BJ (cell line): ENCODE measurements at places on chromosomes 12 and 14.

GRCh38 chr14:104865631-104866441, 768 bp downstream of the CEP170B start:
- DNase-seq: peak; percentile 11

- no peak for DNase-seq
Measured at GRCh38 chr12:57459750-57460467, at the start of gene GLI1. GLI1 (plus strand) TSS chr12:57459785; CDS start chr12:57463692, 3,907 bp downstream.

DNA sequence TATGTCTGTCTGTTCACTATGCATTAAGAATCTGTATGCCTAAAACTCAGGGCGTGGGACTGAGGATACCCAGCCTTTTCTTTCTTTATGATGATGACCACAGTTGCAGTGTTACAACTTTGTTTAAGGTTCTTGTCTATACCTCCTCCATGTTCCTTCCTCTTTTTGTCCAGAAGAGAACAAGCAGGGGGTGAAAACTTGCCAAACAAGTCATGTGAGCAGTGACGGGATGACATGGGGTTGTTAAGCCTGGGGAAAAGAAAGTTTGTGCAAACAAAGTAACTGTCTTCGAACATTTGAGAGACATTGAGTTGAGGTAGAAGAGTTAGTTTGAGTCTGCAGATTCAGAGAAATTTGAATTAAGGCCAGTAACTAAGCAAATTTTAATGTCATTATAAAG, 505.5 kb downstream of the NPAS3 start:
- DNase-seq: no peak

DNA sequence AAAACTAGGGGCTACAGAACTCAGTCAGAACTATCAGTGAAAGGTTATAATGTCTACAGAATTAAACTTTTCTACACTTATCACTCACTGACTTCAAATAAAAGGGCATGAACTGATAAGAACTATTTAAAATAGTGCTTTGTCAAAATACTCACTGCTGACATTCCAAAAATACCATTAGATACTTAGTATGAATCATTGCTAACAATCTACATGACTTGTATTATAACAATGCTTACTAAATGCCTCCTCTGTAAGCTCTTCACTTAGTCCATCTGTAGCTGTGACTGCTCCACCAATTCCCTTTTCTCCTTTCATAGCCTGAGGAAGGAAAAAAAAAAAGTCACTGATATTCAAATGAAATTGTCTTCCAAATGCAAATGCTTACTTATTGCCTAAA, 17.0 kb downstream of the NFYB start:
- peak; percentile 39 for DNase-seq

- no peak for DNase-seq
Measured at GRCh38 chr14:91968280-91968679, 20.8 kb upstream of the FBLN5 start.

DNA sequence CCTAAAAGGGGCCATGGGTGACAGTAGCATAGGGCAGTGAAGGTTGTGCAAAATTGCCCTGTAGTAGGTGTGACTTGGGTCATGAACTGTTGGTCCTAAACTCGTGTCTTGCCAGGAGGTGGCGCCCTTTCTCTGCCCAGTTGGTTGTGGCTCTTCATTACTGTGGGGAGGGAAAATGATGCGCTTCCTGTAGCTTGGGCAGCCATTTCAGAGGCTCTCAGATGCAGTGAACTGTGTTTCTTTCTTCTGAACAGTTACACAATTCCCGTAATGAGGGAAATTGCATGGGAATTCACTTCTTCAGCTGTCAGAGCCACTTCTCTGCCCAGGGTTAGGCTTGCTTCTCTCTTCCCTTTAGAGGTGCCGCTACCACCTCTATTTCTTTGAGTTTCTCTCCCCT, 148.1 kb upstream of the NRXN3 start:
- no peak for DNase-seq

DNA sequence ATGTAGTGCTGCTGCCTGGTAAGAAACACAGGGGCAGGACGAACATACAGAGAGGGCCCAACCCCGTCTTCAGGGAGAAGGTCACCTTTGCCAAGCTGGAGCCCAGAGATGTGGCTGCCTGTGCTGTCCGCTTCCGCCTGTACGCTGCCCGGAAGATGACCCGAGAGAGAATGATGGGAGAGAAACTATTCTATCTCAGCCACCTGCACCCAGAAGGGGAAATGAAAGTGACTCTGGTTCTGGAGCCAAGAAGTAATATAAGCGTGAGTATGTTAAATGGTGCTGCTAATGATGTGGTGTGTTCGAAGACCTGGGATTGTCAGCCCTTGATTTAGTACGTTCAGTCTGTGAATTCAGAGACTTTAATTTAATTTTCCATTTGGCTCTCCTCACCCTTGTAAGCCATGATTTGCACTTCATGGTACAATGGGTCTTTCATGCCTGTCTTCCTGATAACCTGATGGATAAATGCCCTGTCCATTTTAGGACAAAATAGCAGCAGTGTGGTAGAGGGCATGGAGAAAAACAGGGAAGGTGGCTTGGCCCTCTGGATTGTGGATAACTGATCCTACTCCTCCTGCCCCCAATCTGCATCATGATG, 318.9 kb downstream of the SNAPC1 start:
- DNase-seq: no peak

DNA sequence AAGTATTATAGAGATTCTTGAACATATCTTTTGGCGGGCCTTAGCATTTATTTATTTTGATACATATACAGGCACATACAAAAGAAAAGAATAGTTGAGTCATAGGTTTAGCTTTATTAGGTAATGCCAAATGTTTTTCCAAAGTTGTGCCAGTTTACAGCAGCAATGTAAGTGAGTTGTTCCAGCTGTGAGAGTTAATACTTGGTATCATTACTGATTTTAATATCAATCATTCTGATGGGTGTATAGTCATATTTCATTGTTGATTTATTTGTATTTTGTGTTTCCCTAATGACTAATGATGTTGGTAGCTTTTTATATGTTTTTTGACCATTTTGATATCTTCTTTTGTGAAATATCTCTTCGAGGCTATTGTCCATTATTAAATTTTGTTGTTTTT, 122.4 kb downstream of the MIPOL1 start:
- DNase-seq: no peak

- no peak for DNase-seq
Measured at GRCh38 chr14:22084393-22085281, 411.0 kb upstream of the OR4E1 start.

- no peak for DNase-seq
Measured at GRCh38 chr12:126147321-126147720, 1082.1 kb downstream of the AACS start.

- no peak for DNase-seq
Measured at GRCh38 chr12:4027412-4027811, 154.2 kb upstream of the PARP11 start.

- no peak for DNase-seq
Measured at GRCh38 chr12:64673490-64674169, 63.3 kb downstream of the RASSF3 start.

DNA sequence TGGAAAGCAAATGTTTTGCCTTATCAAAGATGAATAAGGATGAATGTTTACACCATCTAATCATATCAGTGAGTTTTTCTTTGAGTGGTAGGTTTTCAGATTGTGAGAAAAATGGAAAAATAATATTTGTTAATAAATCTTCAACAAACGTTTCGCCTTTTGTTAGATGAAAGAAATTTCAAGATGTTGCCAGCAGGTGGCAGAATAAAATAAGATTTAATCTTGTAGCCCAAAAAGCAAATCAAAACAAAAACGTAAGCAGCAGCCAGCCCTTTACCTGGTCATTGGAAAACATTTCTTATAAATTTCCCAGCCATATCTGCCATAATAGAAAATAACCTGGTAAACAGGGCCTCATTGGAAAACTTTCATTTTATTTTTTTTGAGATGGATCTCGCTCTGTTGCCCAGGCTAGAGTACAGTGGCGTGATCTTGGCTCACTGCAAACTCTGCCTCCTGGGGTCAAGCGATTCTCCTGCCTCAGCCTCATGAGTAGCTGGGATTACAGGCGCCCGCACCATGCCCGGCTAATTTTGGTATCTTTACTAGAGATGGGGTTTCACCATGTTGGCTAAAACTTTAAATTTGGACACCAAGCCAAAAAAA, 15.4 kb upstream of the TMEM120B start:
- DNase-seq: no peak

GRCh38 chr12:113162102-113163029, 12.8 kb downstream of the CFAP73 start:
- DNase-seq: no peak

GRCh38 chr14:102993523-102993922, 63.8 kb downstream of the CDC42BPB start:
- DNase-seq: peak; percentile 24

DNA sequence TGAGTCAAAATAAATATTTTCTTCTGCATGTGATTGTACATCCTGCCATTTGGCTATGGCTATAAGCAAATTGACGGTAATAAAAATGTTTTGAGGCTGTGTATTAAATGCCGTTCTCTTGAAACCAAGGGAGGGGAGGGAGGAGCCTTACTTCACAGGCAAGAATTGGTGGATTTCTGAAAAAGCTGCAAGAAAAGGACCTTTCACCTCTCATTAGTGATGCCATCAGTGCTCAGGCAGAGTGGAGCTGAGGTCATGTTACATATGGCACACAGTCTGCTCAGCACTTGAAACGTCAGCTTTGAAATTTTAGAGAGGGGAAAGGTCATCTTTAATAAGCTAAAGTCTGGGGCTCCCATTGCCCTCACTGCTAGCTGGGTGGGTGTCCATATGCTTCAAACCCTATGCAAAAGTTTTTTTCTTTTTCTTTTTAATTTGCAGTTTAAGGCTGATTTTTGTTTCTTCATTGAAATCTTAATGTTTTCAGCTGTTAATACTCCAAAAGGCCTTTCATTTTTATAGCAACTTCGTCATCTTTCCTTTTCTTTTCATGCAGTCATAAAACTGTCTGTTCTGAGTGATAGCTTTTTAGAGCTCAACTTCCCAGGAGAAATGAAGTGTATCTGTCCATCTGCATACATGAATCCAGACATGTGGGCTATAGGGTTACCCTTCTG, 9.8 kb upstream of the SIX1 start:
- DNase-seq: no peak

DNA sequence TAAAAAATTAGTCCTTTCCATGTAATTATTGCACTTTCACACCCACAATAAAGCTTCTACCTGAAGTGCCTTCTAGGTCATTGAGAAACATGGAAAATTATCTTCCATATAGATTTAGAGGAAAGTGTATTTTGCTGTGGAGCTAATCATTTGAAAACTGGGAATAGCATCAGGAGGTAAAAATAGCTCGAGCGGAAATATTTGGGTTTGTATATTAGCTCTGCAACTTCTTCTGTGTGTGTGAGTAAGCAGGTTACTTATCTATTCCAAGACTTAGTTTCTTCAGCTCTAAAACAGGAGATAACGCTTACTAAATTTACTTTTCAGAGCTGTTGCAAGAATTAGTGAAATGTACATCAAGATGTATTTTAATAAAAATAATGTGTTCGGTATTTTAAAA, 95.0 kb upstream of the MON2 start:
- DNase-seq: no peak

DNA sequence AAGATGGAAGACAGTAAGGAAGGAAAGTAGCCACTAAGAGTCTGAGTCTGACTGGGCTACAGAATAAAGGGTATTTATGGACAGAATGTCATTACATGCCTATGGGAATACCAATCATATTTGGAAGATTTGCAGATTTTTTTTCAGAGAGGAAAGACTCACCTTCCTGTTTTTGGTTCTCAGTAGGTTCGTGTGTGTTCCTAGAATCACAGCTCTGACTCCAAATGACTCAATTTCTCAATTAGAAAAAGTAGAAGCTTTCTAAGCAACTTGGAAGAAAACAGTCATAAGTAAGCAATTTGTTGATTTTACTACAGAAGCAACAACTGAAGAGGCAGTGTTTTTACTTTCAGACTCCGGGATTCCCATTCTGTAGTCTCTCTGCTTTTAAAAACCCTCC, 15.4 kb upstream of the PAPLN start:
- DNase-seq: peak; percentile 32

- DNase-seq: no peak
Measured at GRCh38 chr12:105482951-105483350, 152.5 kb downstream of the C12orf75 start.

DNA sequence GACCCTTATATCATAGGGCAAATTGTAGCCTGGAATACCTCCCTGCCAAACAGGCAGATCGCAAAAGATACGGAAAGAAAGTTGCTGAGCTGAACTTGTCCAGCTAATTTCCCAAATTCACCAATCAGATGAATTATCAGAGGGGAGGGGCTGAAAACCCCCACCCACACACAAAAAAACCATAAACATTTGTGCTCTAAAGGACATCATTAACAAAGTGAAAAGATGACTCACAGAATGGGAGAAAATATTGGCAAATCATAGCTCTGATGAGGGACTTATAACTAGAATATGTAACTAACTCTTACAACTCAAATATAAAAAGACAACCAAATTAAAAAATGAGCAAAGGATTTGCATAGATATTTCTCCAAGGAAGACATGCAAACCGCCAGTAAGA, 36.3 kb downstream of the PTHLH start:
- no peak for DNase-seq

- DNase-seq: no peak
Measured at GRCh38 chr14:104446611-104447010, 133.0 kb upstream of the C14orf180 start.

- DNase-seq: no peak
Measured at GRCh38 chr12:124032265-124032886, 59.4 kb downstream of the ZNF664 start.

DNA sequence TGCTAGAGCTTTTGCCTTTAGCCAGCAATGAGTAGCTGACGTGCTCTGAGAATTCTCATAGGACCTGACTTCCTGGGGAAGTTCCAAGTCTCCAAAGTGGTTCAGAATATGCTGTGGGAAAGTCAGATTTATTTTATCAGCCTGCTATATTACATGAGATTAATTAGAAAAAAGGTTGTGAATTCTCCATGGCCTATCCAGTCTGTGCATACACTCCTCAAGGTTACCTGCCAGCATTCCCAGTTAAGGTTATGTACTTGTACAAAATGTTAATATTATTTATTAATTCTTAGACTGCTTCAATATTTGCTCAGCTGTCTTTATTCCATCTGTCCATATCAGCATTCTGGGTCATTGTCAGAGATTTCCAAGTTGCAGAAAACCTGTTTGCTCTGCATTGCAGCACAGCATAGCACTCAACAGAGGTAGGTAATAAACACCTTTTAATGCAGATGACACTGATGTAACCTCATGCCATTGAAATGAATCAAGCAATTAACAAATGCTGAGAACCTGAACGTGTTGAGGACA, 2.7 kb upstream of the SEL1L start:
- no peak for DNase-seq
